ENCODE measurements at places on chromosomes 12 and 14. TPM values are rescaled to one million over a fixed set of nuclear protein-coding genes. Genes with fewer than 3 reads are reported as not detected.

Gene SLC6A15
- 0.53 TPM for total RNA-seq

Gene KRT3
- total RNA-seq: not detected

Gene TRIM9
- 0.07 TPM for total RNA-seq

Gene P2RX2
- not detected for total RNA-seq

DNA sequence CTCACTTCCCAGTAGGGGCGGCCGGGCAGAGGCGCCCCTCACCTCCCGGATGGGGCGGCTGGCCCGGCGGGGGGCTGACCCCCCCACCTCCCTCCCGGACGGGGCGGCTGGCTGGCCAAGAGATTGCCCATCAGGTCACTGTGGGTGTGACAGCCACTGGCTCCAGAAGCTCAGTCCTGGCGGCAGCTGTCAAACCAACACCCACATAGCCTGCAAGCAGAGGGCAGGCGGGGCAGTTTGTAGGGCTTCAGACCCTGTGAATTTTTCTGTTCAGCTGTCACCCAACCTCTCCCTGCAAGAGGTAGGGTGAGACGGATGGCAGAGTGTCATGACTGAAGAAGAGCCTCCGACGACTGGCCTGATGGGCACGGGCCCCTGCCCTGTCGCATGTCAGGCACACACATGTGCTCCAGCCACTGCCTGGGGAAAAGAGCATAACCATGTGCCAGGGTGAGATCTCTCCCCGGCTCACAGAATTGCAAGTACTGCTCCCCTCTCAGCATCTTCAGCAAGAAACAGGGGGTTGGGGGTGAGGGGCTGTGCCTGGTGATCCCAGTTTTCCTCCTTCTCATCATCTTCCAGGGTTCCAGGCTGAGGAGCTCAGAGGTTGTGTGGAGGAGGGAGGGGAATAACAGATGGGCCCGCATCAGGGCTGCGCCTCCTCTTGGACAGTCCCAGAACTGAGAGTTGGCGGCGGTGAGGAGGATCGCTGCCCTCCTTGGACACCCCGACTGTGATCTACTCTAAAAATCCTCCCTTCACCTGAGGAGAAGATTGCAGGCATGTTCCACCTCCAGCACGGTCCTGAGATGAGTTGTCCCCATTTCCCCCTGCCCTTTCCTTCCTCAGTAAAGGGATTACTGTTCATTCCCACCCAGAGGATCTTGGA, 11.2 kb upstream of the PRPH start:
- no peak for DNase-seq

- DNase-seq: no peak
Observed at GRCh38 chr12:28145216-28145615, 45.0 kb upstream of the CCDC91 start.

DNA sequence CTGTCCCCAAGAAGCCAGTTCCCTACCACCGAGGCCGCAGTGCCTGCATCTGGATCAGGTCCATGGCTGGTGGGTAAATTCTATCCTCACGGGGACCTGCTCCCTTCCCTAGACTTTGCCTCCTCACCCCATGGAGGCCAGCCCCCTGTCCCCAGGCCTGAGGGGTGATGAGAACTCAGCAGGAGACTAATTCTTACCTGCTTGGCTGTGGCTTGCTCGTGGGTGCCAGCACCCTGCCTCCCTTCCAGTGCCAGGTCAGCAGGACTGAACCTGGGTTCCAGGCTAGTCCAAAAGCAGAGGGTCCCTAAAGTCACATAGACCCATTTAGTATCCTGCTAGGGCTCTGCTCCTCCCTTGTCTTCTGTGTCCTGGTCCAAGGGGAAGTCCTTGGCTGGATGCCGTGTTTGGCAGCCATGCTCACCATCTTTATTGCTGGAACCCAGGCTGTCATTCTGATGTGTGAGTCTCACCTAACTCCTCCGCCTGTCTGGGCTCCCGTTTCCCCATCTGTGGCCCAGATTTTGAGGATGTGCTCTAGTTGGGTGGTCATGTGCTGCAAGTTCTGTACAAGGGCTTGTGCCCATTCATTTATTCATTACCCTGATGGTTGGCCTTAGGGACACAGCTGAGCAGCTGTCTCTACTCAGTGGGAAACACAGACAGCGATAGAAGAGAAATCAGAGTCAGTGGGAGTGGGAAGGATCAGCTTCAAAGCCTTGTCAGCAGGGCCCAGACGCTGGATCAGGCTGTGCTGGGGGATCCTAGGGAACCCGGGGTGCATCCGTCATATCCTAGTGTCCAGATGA, 949 bp downstream of the PLBD2 start:
- DNase-seq: no peak

GRCh38 chr14:81396113-81396512, 4.0 kb downstream of the STON2 start:
- DNase-seq: no peak

- DNase-seq: no peak
Observed at GRCh38 chr14:84655014-84655413, 874.9 kb upstream of the FLRT2 start.

DNA sequence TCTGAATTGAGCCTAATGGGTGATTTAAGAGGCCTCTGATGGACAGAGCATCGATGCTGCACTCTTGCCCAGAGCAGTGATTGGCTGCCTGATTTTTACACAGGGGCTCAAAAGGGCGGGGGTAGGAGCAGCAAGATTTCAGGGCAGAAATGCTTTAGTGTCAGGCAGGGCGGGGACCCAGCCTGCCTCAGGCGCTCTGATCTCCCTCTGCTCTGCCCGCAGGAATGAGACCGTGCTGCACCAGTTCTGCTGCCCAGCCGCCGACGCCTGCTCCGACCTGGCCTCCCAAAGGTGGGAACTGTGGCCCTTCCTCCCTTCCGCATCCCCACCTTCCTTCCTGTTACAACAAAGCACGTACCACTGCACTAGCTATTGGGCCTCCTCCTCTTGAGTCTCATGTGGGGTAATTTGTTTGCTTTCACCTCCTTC, 32.4 kb downstream of the IQSEC3 start:
- DNase-seq: no peak

DNA sequence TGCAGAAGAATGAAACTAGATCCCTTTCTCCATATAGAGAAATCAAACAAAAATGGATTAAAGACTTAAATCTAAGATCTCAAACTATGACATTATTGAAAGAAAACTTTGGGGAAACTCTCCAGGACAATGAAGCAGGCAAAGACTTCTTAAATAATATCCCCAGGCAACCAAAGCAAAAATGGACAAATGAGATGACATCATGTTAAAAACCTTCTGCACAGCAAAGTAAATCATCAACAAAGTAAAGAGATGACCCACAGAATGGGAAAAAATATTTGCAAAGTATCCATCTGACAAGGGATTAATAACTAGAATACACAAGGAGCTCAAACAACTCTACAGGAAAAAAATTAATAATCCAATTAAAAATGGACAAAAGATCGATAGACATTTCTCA, 101.0 kb downstream of the RALGAPA1 start:
- no peak for DNase-seq

DNA sequence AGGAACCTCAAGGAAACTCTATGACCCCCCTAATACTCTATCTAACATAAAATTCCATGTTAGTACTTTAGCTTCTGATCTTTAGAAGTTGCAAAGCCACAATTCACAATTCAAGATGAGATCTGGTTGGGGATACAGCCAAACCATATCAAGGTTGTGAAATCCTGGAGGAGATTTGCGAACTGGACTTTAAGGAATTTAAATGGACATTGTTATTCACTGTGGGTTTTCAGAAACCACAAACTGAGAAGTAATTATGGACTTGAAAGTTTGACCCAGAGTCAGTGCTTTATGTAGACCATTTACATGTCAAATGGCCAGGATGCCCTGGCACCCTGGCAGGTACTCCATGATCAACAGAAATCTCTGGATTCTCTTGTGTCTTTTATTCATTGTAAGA, 14.2 kb upstream of the CDKL1 start:
- no peak for DNase-seq

DNA sequence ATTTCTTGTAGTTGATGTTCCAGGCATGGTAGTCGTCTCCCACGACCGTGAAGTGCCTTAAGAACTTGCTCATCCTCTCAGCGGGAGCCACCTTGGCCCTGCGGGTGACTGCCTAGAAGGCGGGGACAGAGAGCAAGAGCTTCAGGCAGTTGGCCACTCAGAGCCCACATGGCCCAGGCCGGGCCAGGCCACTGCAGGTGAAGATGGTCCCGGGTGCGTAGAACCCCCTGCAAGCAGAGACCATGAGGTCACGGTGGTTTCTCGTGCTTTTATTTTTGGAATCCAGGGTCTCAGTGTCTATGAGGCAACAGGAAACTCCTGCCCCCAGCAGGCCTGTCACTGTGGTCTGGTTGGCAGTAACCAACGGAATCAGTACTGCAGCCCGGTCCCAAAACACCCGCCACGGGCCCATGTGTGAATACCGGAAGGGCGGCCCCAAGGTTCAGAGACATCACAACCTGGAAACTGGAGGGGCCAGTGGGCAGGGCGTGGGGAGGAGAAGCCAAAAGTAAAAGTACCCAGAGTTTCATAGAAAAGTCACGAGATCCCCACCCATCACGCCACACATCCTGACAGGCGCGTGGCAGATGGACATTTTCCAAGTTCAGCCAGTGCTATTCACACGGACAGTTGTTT, 27.5 kb downstream of the HVCN1 start:
- DNase-seq: no peak

DNA sequence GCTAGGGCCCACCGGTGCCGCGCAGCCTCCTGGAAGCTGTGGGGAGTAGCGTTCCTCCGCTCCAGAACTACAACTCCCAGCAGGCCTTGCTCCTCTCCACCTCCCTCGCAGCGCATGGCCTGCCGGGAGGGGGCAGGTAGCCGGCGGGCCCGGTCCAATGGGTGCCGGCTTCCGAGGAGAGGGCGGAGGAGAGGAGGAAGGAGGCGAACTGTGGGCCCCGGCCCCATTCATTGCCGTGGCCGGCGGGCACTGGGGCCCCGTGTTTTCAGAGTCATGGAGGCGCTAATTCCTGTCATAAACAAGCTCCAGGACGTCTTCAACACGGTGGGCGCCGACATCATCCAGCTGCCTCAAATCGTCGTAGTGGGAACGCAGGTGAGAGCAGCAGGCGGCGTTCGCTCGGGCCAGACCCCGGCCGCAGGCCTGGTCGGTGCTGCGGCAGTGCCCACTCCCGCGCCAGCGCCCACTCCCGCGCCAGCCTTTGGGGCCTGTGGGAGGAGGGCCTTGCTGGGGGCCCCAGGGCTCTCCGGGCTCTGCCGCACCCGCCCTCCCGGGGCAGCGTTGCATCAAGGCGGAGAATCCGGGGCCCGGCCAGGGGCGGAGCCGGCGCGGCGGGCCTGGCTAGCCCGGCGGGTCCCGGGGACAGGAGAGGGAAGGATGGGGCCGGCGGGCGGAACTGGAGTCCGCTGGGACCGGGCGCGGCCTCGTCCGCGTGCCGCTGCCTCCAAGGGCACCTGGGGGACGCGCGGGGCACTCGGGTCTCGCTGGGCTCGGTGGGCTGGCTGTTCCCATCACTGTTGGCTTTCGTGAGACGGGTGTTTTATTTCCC, at the start of gene DNM1L:
Gene DNM1L, plus strand, starts transcription at position 211 of the 829 bp plus-strand sequence. Its CDS starts 63 bp downstream, at position 274.
- peak; percentile 90 for DNase-seq

DNA sequence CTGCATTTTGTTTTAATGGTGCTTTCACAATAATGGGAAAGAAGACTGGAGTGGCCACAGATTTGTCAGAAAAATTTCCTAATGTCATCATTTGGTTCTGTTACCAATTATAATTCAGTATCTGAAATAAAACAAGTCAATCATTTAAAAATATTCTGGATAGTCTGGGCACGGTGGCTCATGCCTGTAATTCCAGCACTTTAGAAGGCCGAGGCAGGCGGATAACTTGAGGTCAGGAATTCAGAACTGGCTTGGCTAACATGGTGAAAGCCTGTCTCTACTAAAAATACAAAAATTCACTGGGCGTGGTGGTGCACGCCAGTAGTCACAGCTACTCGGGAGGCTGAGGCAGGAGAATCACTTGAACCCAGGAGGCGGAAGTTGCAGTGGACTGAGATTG, 4.0 kb upstream of the LIMA1 start:
- no peak for DNase-seq

DNA sequence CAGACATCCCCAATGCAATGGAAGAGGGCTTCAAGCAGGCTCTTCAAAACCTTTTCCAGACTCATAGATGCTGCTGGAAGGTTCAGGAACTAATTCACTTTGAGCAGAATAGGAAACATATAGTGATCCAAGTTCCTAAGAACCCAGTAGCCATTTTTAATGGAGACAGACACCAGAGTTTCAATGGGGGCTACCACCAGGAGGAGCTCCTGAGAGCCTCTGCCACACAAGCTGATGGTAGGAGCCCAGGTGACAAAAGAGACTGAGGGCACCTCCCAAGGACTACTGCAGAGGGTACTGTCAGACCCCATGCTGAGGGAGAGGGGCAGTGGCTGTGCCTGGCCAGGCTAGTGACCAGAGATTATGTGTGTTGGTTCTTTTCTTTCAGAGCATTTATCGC, 45.9 kb downstream of the IFNG start:
- no peak for DNase-seq

DNA sequence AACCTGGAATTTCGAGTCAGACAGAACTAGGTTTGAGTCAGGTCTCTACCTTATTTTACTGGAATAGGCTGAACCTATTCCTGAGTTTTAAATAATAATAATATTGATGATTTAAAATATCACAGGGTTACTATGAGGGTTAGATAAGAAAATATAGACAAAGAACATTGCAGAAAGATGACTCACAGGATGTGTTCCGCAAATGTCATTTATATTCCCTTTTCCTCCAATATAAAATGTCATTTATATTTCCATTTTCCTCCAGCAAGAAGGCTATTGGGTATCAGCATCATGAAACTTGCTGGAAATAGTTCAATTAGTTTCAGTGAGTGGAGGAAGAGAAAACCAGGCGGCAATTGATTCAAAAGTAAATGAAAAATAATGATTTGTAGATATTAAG, 163.9 kb upstream of the RASSF8 start:
- DNase-seq: peak; percentile 30

DNA sequence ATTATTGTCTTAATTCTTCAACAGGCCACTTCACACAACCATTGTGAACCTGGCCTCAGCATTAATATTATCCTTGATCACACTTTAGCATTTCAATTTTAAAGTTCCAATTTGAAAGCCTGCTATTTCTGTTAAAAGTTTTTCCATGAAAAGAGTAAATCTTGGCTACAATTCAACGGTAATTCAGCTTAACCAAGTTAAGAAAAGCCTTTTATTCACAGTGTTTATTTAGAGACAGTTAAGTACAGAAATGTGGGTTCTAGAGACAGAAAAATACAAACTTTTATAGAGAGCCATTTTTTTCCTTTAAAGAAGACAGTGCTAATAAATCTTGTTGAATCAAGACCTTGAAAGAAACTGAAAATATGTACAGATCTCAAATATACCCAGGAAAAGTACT, 103.9 kb downstream of the NPAS3 start:
- no peak for DNase-seq

DNA sequence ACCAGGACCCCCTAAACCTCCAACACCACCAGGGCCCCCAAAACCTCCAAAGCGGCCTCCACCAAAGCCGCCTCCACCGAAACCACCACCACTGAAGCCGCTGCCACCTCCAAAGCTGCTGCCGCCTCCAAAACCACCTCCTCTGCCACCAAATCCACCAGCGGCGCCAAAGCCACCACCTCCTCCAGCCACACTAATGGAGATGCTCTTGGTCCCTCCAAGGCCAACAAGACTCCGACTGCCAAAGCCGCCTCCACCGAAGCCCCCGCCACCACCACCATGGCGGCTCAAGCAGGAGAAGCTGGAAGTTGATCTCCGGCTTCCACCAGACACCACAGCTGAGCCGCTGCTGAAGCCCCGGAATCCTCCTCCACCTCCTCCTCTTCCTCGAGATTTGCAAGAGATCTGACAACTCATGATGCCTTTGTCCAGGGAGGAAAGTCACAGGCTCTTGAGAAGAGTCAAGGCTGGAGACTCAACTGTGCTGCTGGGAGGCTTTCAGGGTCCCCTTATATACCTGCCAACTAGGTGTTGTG, at the start of gene KRT2:
Gene KRT2, minus strand, starts transcription at position 486 of the 536 bp plus-strand sequence. Its CDS starts 69 bp downstream, at position 417.
- DNase-seq: no peak
